RWPE1 (cell line): ENCODE measurements at places on chromosomes 16 and 17.

- DNase-seq = no peak
Measured at GRCh38 chr17:50557630-50558029, 2.9 kb upstream of the CACNA1G start.

DNA sequence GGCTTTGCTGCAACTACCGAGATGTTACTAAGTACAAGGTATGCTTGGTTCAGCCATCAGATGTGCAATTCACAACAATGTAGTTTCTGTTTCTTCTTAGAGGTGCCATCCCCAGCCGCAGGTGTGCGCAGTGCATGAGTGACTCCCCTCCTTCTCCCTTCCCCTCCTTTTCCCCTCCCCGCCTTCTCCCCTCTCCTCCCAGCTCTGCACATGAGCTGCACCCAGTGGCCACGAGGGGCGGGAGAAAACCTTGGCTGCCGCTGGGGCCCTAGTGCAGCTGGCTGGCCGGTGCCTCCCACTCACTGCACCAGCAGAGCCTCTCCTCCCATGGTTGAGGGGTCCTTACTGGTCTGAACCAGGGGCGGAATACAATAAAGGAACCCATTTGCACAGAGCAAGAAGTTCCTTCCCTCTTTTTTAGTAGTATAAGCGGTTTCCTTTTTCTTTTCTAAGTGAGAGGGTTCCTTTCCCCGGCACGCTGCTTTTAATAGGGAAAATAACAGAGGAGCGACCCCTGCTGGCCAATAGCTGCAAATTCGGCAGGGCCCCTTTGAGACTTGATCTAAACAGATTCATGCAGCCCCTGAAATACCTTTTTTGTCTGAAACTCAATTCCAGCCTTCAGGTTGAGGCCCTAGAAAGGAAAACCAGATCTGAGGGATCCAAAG, 7.8 kb upstream of the CCL15 start:
- no peak for DNase-seq

GRCh38 chr17:4241535-4241934, 22.2 kb downstream of the ANKFY1 start:
- DNase-seq = no peak

DNA sequence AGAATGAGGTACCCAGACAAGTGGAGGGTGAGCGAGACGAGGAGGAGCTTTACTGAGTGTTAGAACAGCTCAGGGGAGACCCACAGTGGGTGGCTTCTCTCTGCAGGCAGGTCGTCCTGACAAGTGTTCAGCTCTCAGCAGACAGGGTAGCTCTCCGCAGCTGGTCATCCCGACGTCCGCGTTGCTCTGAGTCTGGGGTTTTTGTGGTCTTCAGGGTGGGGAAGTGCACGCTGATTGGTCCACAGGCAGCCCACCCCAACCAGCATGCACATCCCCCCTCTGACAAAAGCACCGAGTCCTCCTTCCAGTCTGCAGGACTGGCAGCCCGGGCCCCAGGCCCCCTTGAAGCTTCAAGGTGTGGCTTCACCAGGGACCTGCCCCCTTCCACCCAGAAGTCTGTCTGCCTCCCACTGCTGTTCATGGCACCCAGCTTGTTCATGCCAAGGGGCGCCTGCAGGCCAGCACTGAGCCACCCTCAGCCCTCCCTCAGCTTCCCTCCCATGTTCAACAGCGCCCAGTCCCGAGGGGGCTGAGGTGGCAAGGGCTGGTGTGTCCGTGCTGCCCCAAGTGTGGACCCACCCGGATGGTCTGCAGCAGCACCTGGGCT, 19.9 kb upstream of the WDR45B start:
- DNase-seq = no peak

DNA sequence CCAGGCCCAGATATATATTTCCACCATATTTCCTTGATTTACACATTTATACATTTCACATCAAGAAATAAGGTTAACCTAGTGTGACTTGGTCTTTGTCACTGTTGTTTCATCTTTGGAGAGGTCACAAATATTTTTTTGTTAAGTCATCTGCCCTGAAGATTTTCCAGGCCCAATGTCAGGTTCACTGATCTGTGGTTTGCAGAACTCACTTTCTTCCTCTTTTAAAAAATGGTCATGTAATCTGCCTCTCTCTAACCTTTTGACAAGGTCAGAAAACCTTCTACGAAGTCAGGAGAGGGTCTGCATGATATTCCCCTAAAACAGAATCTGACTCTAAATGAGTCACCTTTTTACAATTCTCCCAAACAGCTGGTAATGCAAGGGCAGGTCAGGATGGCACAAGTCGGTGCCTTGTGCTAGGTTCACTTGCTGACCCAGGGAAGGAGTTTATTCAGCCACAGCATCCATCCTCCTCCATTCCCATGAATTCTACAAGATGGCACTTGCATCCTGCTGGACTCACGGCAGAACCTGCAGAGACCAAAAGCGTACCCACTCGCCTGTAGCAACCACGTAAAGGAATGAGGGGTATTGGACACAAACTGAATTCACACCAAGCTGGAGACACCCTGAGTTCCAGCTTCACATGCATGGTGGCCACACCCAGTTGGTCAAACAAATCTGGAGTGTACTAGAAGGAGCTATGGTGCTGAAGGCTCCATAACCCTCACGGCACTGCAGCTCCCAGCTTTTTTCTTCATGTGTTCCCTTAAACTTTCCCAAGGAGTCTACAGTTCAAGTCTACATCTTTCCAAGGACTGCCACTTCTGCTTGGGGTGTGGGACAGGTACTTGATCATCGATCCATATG, 1.6 kb upstream of the KIAA0513 start:
- no peak for DNase-seq

GRCh38 chr17:51362811-51363585, 102.7 kb downstream of the UTP18 start:
- peak; percentile 14 for DNase-seq
